Stimulated activated CD4-positive, alpha-beta T cell treated with anti-CD3 and anti-CD28 coated beads, Interleukin-12 subunit alpha, Interleukin-12 subunit beta, amount 100 ng/mL, for 4 hours (primary cell): ENCODE measurements at places on chromosomes 12 and 14.

GRCh38 chr14:32623300-32624093, 294.4 kb downstream of the AKAP6 start:
- no peak for DNase-seq

DNA sequence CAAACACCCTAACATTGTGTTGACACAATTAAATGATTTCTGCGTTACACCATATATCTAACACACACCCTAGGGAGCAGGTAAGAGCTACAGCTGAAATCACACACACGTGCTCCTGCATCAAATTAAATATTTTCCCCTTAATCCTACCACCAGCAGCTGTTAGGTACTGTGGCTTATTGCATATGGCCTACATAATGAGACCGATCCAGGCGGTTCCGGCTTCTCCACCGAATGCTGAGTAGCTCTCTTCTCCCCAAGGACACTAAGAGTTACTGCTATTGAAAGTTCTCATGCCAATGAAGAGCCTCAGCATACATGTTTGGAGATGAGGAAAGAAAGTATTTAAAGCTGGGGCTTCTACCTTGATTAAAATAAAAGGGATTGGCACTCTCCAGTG, 472.2 kb upstream of the STXBP6 start:
- no peak for DNase-seq

GRCh38 chr14:91135039-91135438, 21.2 kb downstream of the DGLUCY start:
- DNase-seq: no peak

GRCh38 chr12:27094726-27095125, 12.3 kb upstream of the C12orf71 start:
- no peak for DNase-seq

DNA sequence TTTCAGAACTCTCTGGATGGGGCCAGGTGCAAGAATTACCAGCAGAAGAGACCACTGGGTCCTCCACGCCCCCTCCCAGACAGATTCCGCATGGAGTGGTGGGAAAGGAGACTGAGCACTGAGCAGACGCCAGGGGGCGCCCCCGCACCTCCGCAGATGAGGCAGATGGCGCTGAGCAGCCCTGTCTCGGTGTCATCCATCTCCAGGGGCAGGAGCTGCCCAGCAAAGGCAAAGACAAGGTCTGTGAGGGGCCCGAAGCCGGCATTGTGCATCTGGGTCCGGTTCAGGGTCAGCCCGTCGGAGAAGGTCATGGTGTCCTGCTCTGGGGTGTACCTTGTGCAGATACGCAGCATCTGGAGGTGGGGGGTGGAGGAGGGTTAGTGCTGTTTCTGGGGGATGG, 6.3 kb upstream of the ITGB7 start:
- DNase-seq: peak; percentile 87

GRCh38 chr12:1918081-1918883, at the start of gene CACNA2D4:
Gene CACNA2D4 (minus strand): TSS chr12:1918652. CDS start chr12:1918473, 179 bp downstream.
- DNase-seq: no peak

DNA sequence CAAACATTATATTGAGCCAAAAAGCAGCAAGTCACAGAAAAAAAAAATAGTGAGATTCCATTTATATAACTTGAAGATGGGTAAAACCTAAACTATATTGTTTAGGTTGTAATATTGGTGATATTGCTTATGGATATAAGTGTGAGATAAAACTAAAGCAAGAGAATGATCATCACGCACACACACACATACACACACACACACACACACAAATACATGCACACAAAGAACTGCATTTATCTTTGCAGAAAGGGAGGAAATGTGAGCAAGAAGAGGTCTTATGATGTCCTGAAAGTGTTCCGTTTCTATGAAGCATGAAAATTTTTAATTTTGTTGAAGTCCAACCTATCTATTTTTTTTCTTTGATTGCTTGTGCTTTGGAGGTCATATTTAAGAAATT, 16.4 kb upstream of the AMN1 start:
- no peak for DNase-seq

DNA sequence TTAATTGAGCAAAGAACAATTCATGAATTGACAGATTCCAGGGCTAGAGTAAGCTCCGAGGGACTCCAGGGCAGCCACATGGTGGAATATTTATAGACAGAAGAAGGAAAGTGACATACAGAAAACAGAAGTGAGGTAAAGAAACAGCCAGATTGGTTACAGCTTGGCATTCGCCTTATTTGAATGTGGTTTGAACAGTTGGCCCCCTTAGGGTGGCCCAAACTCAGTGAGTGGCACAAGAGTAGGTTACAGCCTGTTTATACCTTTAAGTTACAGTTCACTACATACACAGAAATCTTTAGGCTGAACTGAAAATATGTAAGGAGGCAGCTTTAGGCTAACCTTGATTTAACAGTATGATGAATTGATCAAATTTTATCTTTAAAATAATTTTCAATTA, 174.5 kb upstream of the CNOT2 start:
- DNase-seq: no peak

DNA sequence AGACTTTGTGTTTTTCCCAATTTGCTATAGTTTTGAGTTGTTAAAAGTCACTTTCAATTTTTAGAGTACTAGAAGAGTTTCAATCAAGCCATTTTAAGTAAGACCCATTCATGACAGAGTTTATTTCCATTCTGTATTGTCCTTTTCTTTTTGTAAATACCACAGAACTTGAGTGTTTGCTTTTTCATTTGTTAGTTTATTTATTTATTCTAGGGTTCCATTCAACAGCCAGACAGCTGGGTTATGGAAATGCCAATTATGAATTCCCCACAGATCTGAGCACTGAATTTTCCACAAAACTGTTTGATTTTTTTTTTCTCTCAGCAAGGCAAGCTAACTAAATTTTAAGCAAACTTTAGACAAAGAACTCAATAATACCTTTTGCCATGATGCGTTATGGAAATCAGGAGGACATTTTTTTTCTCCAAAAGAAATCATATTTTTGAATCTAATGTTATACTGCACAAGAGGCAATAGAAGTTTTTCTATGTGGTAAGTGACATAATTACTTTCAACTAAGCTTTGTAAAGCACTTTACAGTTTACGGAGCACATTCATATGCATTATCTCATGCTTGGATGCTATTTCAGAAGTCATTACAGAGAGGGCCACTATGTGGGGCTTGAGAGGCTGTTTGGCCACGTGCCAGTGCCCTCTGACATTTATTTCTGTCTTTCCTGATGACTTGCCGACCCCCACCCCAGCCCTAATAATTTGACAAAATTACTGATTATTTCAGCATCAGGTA, 181.5 kb downstream of the VRK1 start:
- DNase-seq: no peak

DNA sequence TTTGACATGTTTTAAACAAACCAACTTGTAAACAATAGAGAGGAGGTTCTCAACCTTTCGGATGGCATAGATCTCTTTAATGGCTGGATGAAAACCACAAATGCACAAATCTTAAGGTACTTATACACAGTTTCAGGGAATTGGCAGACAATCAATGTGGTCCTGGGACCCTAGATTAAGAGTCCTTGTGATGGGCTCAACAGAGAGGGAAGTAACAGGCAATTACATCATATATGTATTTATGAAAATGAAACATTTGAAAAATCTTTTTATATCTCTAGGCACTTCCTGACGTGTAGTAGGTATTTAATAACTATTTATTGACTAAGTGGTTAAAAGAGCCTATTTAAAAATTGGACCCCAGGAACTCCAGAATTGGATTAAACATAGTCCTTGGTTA, 897 bp downstream of the ACTR10 start:
- no peak for DNase-seq
